ENCODE measurements at places on chromosomes 2 and 18.

GRCh38 chr2:205511221-205511620, 171.1 kb upstream of the NRP2 start:
- no peak for DNase-seq

DNA sequence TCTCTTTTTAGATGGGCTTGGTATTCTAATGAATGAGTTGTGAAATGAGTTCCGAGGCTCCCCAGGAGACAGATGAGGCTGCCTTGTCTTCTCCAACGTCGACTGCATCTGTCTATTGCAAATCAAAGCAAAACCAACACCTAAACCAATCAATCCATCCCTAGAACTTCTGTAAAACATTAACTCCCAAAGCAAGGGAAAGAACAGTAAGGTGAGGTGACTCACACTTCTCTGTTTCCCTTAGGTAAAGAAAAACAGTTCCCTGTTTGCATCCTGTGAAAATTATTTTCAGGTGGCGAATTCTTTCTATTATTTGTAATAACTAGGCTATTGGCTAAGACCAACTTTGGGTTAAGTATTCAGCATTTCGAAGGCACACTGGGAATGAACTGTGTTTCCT, 249.4 kb downstream of the EPHA4 start:
- DNase-seq, result no peak

- DNase-seq, result no peak
These were observed 115.1 kb downstream of the CAPN13 start for GRCh38 chr2:30691948-30692828.

DNA sequence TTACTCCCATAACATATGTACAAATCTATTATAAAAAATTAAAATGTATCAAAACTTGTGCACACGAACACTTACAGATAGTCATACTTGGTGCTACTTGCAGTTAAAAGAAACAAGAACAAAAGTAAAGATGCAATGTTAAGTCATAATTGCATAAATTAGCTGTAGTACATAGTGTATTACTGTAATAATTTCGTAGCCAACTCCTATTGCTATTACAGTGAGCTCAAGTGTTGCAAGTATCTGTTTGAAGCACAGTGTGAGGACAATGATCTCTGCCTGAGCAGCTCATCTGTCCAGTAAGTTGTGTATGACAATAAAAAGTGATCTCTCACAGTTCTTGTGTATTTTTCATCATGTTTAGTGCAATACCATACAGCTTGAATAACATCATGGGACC, 7.5 kb upstream of the SERPINB13 start:
- no peak for DNase-seq
